ENCODE measurements at places on chromosomes 7 and 10.

DNA sequence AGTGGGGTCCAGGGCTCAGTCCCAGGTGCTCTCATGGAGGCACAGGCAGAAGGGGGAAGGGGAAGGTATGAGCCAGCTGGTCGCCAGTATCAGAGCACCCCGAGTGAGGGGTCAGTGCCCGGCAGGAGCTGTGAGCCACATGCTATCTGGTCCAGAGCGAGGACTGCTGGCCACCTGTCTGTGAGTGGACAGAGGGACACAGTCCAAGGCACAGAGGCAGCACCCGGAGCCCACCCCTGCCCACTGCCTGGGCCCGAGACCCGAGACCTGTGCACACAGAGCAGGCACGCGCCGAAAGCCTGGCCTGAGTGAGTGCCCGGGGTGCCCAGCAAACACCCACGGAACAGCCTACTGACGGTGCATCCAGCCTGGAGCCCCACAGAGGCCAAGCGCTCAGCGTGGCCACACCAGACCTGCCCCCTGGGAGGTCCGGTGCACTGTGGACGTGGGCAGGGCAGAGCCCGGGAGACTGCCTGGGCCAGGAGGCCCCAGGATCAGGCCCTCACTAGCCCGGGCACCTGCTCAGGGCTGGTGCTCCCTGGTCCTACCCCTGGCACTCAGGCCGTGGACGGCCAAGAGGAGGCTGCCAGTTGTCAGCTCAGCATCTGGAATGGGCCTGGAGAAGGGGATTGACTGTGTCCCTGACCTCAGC, 29.4 kb downstream of the ADGRA1 start:
- DNase-seq = no peak

- no peak for DNase-seq
These were observed 209.9 kb downstream of the ZNF365 start for GRCh38 chr10:62583876-62584615.

GRCh38 chr10:84698989-84699388, 370.6 kb downstream of the CCSER2 start:
- no peak for DNase-seq

- no peak for DNase-seq
These were observed 132.1 kb upstream of the CDK6 start for GRCh38 chr7:92968502-92968901.

DNA sequence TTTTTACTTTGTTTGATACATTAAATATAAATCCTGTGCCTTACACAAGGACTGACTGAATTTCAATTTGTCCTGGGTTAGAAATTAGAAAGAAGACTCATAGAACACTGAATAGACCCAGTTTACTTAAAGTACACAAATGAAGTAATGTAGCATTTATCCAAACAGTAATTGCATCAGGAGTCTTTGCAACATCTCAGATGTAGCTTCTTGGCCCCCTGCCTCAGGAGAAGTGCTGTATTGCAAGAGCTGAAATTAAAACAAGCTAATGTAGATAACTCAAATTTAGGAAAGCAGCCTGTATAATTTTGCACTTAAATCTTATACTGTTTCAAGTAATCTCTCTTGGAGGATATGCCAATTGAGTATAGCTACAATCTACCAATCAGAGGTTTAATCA, 54.3 kb upstream of the KCND2 start:
- no peak for DNase-seq

DNA sequence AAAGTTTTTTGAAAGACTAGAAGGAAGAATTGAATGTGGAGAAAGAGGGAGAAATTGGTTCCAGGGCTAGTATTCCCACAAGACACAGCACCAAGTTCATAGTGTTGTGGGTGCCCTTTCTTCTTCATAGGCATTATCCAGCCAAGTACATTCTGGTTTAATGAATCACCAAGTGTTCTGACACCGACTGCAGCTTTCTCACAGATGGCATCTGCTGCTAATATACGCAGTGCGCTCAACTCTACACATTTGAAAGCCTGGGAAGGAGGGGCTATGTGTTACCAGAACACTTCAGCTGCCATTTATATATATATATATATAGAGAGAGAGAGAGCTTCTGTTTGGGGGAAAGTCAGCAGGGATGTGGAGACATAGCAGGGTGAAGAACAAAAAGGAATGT, 1168.4 kb downstream of the GATA3 start:
- DNase-seq = no peak

- DNase-seq = no peak
These were observed 16.1 kb upstream of the XPNPEP1 start for GRCh38 chr10:109939315-109939961.

DNA sequence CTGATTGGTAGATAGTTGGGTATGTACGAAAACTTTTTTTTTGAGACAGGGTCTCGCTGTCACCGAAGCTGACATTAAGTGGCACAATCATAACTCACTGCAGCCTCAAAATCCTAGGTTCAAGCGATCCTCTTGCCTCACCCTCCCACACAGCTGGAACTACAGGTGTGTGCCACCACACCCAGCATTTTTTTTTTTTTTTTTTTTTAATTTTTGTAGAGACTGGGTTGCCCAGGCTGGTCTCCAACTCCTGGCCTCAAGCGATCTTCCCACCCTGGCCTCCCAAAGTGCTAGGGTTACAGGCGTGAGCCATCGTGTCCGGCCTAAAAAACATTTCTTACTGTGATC, 1.5 kb upstream of the LRRC27 start:
- no peak for DNase-seq

DNA sequence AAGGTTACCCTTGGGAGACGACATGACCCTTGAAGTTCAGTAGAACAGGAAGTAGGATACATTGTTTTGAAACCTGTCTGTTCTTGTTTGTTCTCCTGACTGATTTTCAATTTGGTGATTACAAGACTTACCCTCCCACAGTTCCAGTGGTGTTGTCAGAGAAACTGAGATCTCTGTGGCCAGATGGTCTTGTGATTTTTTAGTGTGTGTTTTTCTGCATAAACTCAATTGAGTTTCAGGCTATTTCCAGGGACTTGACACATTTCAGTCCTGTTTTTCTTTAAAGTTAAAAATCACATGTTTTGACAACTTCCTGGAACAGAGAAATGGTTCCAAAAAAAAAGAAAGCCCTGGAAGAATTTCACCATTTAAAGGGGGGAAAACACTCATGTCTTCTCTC, 22.3 kb downstream of the PIK3CG start:
- DNase-seq = peak; percentile 86

GRCh38 chr10:11341283-11341960, 270.0 kb downstream of the USP6NL start:
- DNase-seq = peak; percentile 30

DNA sequence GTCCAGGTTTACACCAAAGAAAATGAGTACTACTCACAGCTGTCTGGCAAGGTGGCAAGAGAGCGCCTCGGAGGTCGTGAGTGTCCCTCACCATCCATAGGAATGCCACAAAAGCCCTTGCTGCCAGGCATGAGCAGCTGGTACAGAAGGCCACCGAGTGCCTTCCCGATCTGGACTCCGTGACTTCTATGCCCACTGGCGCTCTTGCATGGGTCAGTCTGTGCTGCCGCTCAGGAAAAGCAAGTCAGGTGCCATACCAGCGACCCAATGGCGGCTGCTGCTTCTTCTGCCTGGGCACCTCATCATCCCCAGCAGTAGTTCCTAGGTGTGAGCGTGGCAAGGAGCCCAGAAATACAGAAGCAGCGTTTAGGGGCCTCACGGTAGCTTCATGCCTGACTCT, 11.7 kb downstream of the TBXAS1 start:
- DNase-seq = no peak

GRCh38 chr7:149759093-149759860, 14.1 kb downstream of the ZNF467 start:
- DNase-seq = no peak

DNA sequence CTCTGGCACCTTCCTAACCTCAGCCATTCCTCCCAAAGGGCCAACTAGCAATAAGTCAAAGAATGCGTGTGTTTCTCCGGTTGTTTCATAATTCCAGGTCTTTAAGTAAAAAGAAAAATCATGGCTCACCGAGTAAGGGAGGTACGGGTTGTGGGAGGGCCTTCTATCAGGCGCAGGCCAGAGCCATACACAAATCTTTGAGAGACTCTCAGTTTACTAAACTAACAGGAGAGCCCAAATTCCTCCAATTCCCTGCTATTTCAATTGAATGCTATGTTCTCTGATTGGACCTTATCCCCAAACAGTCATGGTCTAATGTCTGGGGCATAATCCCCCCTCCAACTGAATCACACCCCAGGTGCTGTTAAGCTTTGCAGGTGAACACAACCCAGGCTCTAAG, 26.2 kb upstream of the SLF2 start:
- DNase-seq = no peak

DNA sequence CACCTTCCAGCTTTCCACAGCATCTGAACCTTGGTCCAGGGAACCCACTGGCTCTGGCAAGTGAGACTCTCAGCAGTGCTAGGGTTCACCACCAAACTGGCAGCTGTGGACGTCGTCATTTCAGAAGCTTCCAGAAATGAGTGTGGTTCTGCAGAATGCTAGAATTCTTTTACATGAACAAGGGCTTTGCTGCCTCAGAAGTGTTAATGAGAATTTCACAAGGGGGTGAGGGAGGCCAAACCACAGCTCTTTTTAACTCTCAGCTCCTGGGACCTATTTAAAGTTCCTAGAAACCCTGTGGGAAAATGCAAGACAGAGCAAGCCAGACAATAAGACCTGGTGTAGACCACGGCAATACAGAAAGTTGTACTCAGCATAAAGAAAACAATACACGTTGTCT, 129.3 kb upstream of the BET1 start:
- no peak for DNase-seq

DNA sequence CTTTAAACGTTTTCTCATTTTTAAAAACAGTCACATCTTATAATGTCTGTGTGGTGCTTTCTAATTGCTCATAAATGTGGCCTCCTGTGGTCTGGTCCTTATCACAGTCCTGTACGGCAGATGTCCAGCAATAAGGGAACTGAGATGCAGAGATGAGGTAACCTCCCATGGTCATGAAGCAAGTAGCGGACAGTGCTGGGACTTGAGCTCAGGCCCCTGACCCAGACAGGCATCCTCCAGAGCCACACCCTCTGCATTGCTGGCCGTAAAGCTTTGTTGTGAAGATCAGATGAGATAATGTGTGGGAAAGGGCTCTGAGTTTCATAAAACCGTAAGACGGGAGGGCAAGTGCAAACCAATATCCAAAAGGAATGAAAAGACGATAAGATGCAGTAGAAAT, 48.2 kb downstream of the DYNC2I1 start:
- DNase-seq = no peak

DNA sequence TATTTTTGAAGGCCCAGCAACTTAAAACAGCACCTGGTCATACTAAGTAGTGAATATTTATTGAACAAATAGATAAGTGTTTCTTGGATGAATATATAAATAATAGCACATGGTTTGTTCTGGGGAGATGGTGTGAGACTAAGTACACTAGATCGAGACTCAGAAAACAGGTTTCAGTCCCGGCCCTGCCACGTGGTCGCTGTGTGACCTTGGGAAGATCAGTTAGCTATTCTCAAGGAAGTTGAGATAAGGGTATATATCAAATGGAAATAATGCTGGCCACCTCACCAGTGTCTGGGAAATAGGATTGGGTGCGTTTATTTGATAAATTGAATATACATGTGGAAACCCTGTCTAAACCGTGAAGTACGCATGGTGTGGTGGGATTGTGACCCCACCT, 354.6 kb downstream of the SDK1 start:
- DNase-seq = no peak

DNA sequence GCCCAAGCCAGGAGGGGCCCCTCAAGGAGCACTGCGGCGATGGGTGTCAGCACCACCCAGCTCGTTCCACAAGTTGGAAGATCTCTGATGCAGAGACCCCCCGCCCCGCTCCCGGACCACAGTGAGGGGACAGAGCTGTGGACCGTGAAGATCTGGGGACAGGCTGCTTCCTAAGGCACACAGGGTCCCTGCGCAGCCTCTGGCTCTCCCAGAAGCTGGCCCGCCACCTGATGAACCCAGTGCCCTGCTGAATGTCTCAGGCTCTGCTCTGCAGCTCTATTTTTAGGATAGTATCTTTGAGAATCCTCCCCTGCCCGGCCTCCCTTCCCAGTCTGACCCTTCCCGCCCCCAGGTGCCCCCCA, 29.7 kb downstream of the GBX1 start:
- DNase-seq = no peak

GRCh38 chr10:32054094-32054493, 2.1 kb downstream of the KIF5B start:
- peak; percentile 46 for DNase-seq

DNA sequence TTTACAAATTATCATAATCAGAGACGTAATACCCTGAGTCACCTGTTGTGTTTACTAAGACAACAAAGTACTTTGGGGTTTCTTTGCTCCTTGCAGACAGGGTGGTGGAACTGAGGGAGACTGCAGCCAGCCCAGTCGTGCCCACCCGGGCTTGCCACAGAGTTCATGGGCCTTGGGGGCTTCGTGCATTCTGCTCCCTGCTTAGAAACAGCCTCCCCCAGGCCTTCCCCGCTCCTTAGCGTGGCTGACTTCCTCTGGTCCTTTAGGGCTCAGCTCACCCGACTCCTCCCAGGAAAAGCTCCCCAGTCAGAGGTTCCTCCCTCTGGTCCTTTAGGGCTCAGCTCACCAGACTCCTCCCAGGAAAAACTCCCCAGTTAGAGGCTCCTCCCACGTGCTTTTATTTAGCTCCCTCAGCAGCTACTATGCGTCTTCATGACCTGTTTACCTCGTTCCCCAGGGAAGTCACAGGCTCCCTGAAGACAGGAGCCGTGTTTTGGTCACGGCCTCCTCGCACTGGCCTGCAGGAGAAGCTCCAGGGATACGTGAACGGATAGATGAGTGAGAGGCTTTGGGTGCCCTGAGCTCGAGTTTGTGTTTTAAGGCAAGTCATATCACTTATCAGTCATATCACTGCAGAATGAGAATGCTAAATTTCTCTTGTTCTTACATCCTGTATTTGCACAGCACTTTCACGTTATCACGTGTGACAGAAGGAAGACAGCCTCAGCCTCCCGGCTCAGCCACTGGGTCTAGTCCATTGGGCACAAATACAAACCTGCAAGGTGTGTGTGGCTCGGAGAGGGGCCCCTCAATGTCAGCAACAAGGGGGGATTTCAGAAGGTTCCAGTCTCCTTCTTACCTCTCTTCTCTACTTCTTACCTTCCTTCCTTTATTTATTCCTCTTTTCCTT, 52.7 kb upstream of the VIPR2 start:
- peak; percentile 47 for DNase-seq

DNA sequence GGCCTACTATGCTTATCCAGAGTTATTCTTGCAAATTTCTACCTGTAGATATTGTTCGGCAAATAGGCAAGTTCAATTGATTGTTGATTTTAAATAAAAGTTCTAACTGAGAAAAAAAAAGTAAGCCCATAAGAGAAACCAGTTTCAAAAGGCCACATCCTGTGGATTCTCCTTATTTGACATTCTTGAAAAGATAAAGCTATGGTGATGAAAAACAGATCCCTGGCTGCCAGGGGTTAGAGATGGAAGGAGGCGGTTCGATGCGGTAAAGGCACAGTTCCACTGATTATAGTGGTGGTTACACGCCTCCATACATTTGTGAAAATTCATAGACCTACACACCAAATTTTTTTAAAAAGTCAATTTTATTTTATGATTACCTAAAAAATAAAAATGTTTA, 347.8 kb downstream of the KCNMA1 start:
- no peak for DNase-seq

- no peak for DNase-seq
These were observed 62.6 kb upstream of the SFMBT2 start for GRCh38 chr10:7473474-7473873.
